Stimulated activated CD8-positive, alpha-beta memory T cell treated with anti-CD3 and anti-CD28 coated beads, Interleukin-12 subunit alpha, Interleukin-12 subunit beta, amount 100 ng/mL, for 1 hour (primary cell): ENCODE measurements at places on chromosomes 2 and 18.
A peak's percentile ranks its signal among the peaks of the same experiment; 100 is the strongest.

- DNase-seq = no peak
These were observed 16.1 kb upstream of the MFSD2B start for GRCh38 chr2:23993736-23994269.

DNA sequence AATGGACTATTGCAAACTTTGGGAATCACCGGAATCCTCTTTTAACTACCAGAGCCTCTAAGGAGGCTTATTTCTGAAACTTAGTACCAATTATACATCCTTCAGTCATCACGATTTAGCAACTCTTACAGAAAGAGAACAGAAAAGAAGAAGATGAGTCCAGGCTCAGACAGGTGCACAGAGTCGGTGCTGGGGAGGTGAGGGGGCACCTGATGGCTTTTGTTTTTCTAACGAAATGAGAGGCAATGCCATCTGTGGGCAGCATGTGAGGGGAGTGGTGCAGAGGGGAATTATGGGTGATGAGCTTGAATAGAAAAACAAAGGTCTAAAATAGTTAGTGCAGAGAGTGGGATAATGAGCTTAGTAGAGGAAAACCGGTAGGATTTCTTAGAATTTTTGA lies 522.6 kb downstream of the CMPK2 start:
- no peak for DNase-seq

GRCh38 chr2:98468621-98469236 lies 24.1 kb downstream of the INPP4A start:
- DNase-seq = no peak

- no peak for DNase-seq
These were observed 368.3 kb downstream of the RAD51AP2 start for GRCh38 chr2:17149945-17150344.

GRCh38 chr2:26704441-26704977 lies 12.0 kb downstream of the KCNK3 start:
- DNase-seq = no peak

- DNase-seq = no peak
These were observed 299.3 kb upstream of the GYPC start for GRCh38 chr2:126356631-126357030.

GRCh38 chr2:171991027-171991426 lies 8.7 kb upstream of the METAP1D start:
- no peak for DNase-seq

- DNase-seq = no peak
These were observed 242.3 kb downstream of the ATAD2B start for GRCh38 chr2:23684395-23685176.

GRCh38 chr2:46239847-46240181 lies 57.4 kb upstream of the EPAS1 start:
- DNase-seq = no peak

- DNase-seq = no peak
These were observed 5.4 kb downstream of the RND3 start for GRCh38 chr2:150482111-150482510.

DNA sequence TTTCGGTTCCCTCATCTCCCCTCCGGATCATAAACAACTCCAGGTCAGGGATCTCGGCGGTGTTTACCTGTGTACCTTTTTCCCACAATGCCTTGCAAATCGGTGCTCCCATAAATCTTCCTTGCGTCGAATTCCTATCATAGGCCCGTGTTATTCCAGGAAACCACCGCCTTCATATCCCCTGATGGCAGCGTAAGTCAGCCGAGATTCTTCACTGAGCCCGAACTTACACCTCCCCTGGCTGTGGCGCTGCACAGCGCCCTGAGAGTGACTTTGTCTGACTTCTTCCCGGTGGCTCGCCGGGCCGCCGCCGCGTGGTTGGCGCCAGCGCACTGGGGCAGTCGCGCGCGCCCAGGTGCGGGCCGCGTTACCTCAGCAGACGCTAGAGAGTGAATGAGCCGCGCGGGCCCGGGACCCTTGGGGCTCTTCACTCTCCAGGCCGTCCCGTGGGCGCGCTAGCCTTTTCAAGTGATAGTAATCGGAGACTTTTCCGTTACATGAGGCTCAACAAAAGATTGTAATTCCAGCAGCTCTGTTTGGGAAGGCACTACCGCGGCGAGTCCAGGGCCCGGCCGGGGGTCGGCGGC lies 101.6 kb downstream of the SPTBN1 start:
- peak; percentile 64 for DNase-seq

- DNase-seq = no peak
These were observed 26.3 kb downstream of the EFR3B start for GRCh38 chr2:25068217-25068616.

DNA sequence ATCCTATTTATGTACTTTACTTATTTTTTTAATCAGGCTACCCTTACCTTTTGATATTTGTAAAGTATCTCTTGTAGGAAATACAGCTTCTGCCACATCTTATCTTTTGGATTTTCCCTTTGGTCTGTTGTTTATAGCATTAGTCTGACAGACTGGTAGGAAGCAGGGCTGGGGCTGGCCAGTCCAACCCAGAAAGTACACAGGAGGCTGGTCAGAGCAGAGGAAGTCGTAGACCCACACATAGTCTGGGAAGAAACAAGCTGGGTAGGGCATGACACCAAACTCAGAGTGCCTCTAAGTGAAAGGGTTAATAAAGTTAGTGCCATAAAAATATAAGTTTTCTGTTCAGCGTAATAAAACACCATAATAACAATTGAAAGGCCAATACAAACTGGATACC lies 51.7 kb downstream of the BOLA3 start:
- no peak for DNase-seq

- no peak for DNase-seq
These were observed 28.7 kb downstream of the CCDC141 start for GRCh38 chr2:179021258-179021657.

DNA sequence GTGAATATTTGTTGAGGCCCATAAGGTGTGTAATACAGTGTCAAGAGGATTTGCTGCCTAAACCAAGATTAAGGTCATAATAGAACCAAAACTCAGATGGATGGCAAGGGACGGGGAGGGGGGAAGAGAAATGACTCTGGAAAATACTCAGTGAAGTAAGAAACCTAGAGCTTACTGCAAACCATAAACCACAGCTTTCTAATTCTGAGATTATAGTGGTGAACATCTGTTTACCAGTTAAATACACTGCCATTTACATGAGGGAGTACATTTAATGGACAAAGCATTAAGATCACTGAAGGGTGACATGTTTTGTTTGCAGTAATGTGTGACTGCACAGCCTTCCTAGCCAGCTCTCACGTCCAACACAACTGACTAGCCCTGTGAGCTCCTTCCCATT lies 19.8 kb downstream of the EVX2 start:
- DNase-seq = no peak

GRCh38 chr2:101872480-101872879 lies 119.3 kb upstream of the IL1R2 start:
- no peak for DNase-seq

- DNase-seq = no peak
These were observed 101.1 kb upstream of the FZD7 start for GRCh38 chr2:201932511-201932910.

GRCh38 chr2:155645791-155646190 lies 686.7 kb downstream of the NR4A2 start:
- DNase-seq = no peak

DNA sequence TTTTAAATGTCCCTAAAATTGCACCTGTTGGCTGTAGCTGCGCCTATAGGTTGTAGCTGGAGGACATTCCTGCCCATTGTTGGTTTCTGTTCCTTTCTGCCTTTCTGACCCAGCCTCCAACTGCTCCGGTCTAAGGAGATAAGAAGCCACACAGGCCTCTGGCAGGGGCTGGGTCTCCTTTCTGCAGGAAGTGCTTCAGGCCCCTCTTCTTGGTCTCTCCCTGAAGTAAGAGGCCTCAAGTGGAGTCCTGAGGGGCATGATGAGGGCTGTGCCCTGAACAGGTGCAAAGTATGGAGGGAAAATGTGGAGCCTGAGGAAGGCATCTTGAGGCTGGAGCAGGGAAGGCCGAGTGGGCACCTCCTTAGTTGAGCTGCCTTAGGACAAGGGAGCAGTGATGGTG lies 10.4 kb upstream of the SFTPB start:
- no peak for DNase-seq

GRCh38 chr2:165874445-165875039 lies 79.0 kb downstream of the TTC21B start:
- no peak for DNase-seq

GRCh38 chr2:101478181-101479001 lies 3.5 kb upstream of the RFX8 start:
- DNase-seq = no peak

DNA sequence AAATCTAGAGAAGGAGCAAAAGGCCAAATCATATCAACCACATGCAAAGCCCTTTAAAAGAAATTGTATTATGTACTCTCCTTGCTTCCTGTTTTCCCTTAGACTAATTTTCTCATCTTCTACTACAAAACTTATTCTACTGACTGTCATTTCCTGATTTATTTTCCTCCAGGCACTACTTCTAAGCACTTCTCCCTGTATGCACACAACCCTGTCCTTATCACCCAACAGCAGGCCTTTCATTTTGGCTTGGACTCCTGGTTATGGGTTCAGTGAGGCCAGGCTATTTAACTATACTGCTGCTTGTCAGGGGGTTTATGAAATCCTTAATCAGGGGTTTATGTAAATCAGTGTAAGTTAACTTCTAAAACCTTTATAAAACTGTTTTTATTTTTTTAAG lies 205.1 kb upstream of the FAM98A start:
- no peak for DNase-seq

DNA sequence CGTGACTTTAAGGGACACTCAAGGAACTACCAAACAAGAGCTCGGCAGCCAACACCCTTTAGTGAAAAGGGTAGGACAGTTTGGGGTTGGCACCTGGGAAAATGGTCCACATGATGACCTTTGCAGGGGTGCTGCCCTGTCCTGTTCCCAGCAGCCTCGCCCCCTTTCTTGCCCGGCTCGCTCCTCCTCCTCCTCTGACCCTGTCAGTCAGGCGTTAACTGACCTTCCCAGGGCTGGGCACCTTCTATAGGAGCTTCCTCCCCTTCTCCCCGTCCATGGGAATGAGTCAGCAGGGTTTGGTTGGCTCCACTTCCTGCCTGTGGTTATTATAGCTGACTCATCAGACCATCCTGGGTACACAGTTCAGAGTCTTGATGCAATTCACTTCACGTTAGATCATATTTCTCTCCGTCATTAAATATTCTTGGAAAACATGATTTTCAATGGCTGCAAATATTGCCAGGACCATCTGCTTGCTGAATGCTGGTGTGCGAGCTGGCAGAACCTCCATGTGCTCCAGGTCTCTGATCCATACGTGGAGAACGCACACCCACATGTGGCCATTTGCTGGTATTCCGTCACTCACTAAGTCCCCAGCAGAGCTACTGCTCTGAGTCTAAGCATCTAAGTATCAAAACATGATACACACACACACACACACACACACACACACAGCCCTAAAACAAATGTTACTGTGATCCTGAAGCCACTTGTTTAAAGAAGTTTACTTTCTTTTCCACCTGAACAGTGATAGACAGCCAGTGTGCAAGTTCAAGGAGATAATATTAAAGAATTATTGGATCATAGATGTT lies 185.0 kb downstream of the ANAPC1 start:
- DNase-seq = peak; percentile 32

- no peak for DNase-seq
These were observed 184.1 kb downstream of the AGAP1 start for GRCh38 chr2:235677937-235678336.

GRCh38 chr2:11387843-11388242 lies 43.4 kb upstream of the ROCK2 start:
- DNase-seq = no peak

DNA sequence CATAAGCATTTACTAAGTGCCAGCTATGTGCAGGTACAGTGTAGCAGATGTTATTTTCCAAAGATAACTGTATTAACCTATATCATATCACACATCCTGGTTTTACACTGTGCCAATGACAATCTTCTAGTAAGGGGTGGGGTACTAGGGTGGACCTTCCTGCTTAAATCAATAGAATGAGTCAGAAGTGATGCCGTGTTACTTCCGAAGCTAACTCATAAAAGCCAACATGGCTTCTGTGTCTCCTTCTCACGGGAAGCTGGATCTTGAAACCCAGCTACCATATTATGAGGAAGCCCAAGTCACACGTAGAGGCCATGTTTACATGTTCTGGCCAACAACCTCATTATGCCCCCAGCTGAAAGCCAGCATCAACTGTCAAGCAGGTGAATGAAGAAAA lies 59.1 kb downstream of the MRPL33 start:
- no peak for DNase-seq

- DNase-seq = no peak
These were observed 154.6 kb downstream of the THADA start for GRCh38 chr2:43441195-43441594.
